ENCODE measurements at places on chromosomes 11 and 22. TPM values are rescaled to one million over a fixed set of nuclear protein-coding genes. Genes with fewer than 3 reads are reported as not detected.

The PLEKHB1 gene
- 0.46 TPM for total RNA-seq

The STK33 gene
- total RNA-seq, result 4.4 TPM

The USP2 gene
- total RNA-seq, result 0.53 TPM

The SPON1 gene
- not detected for total RNA-seq

The TCN1 gene
- 0.21 TPM for total RNA-seq

All from A549 treated with CORT108297 at 1 μM for 4 hours (cell line).